ENCODE measurements at places on chromosomes 11 and 22.

DNA sequence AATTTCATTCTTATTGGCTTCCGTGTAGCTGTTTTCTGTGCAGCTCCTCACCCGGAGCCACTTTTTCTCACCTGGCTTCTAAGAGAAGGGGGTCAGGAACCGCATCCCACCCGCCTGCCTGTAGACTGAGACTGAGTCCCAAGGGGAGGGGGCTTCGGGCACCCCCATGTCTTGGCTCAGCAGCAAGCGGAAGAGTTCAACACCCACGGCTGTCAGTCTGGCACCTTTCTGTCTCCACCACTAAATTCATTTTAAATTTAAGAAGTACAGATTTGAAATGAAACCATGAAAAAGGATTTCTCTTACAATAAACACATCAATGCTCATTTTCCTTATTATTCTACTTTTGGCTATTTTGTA, 66.7 kb downstream of the EFCAB6 start:
- DNase-seq, result no peak

GRCh38 chr11:67355023-67355793, 1.9 kb upstream of the POLD4 start:
- DNase-seq, result no peak

GRCh38 chr11:1009991-1010390, 26.5 kb downstream of the MUC6 start:
- DNase-seq, result no peak

- no peak for DNase-seq
Observed at GRCh38 chr11:75509020-75509720, 16.6 kb downstream of the GDPD5 start.

- DNase-seq, result no peak
Observed at GRCh38 chr11:110991661-110992355, 253.7 kb upstream of the POU2AF2 start.

DNA sequence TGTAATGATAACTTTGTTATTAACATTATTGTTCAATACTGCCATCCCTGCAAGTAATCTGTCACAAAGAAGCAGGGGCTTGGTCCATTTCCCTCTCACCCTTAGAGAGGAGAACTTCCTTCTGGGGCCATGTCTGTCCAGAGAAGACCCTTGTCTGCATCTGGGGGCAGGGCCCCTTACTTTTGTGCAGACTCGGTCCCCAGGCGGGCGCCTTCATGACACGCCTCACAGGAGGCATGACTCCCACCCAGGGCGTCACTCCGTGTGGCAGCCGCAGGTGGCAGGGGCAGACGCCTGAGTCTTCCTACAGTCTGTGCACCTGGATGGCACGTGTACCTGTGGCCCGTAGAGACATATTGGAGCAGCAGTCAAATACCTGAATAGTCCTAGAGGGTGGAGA, 21.8 kb upstream of the B3GAT1 start:
- no peak for DNase-seq

DNA sequence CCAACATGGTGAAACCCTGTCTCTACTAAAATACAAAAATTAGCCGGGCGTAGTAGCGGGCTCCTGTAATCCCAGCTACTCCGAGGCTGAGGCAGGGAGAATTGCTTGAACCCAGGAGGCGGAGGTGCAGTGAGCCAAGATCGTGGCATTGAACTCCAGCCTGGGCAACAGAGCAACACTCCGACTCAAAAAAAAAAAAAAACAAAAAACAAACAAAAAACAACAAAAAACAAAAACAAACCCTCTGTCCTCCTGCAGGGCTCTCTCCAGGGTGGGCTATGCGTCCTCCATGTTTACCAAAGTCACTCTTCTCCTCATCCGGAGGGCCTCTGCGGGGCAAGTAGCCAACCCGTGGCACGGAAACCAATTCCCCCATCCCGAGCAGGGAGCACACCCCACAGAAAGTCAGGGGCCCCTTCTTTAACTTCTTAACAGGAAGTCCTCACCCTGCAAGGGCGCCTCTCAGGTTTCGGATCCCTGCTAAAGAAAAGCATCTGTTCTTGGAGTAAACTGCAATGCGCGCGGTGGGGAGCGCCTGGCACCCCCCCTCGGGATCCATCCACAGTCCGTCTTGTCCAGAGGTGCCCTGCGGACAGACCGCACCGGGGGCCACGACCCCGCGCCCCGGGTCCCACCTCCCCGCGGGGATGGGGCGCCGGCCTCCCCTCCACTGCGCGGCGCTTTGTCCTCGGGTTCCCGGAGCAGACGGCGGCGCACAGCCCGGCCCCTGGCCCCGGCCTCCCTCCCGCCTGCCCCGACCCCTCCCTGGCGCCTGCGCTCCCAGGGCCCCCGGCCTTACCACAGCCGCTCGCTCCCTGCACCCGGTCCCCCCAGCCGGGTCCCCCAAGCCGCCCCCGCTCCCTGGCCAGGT, 712 bp downstream of the CERK start:
- DNase-seq, result no peak

GRCh38 chr22:41535244-41535643, 9.0 kb downstream of the POLR3H start:
- DNase-seq, result no peak

GRCh38 chr11:111598559-111598958, 3.7 kb upstream of the SIK2 start:
- DNase-seq, result no peak

DNA sequence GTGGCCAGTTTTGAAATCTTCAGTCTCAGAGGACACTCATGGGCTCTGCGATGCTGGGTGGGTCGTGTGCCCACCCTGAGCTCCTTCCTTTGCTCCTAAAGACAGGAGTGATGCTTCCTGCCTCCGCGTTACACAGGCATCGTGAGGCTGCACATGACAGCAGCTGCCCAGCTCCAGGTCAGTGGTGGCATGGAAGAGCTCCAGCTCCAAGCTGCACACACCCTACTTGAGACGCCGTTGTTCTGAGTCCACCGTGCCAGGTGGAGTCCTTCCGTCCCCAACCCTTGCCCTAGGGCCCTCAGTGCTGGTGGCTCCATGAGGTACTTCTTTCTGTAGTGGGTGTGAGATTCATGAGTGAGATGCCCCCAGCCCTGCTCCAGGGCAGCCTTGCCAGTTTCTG, 794.1 kb downstream of the BRD1 start:
- DNase-seq, result no peak

DNA sequence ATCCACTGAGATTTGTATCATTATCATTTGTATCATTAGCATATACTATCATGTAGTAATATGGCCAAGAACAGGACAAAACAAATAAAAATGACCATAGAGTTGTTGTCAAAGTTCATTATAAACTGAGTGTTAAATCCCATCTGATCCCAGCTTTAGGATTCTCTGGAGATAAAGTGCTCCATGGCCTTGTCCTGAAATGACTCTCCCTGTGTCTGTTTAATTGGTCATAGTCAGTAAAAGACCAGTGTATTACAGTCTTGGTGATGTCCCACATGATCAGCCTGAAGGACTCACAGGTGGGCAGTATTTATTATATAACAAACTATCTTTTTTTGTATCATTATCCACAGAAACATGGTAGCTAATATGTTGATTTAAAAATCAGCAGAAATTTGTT, 361.6 kb downstream of the TMEM135 start:
- no peak for DNase-seq

- peak; percentile 28 for DNase-seq
Observed at GRCh38 chr11:91248199-91248807, 976.3 kb upstream of the FAT3 start.

DNA sequence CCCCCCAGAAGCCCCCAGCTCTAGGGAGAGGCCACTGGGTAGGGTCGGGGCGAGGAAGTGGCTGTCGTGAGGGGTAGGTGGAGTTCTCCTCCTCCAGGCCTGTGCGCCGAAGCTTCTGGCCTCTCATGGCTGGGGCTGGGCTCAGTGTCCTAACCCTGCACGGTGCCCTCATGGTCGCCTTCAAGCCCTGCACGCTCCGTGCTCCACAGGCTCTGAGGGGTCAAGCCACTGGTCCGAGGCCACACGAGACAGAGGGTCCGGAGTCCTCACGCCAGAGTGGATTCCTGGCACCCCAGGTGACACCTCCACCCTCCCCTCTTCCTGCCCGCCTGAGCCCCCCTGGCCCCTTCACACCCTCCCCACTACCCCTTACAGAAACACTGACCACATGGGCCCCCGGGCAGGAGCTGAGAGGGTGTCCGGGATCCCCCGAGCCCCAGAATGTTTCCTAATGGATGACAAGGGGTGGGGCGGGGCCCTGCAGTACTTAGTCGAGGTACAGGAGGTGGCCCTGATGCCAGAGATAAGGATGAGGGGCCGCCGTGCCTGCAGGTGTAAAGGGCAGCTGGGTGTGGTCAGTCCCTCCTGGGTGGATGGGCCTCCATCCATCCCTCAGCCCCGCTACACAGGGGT, 997 bp upstream of the CDHR5 start:
- DNase-seq, result no peak

DNA sequence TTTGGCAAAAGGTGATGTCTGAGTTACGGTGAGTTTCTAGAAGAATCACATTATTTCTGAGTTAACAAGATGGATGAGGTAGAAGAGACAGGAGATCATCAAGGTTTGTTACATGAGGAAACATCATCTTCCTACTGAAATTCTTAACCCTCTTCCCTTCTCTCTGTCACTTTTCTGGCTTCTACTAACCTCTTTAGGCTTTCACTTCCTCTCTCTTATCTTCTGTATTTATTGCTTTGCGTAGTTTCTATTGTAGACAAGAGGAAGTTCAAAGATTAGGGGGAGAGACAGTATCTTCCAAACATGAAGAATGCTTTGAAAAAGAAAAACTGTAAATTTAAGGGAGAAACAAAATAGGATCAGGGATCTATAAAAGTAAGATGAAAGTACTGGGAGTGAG, 75.4 kb downstream of the TRPC6 start:
- no peak for DNase-seq

DNA sequence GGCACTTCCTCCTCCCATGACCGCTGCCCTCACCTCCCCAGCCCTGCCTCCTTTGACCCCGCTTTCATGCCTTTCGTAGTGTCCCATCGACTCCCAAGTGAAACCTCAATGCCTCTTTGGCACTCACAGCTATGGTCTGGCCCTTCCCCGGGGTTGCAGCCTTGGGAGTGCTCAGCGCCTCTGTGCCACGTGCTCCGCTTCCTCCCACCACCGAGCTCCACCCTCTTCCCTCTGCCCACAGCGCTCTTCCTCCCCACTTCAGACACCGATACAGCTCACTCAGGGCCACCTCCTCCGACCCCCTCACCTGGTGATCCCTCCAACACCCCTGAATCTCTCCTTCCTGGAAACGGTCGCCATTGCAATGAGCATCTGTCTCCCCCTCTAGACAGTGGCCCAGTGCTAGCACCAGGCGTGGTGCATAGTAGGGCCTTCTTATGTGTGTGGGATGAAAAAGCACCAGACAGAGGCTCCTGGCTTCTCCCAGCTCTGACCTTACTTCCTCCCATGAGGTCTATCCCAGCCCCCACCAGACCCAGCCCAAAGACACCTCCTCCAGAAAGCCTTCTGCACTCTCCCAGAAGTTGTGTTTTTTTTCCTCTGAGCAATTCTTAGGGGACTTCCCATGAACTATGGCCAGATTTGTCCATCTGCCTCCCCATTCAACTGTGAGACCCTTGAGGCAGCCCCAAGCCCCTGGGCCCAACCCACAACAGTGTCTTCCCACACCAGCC, 16.4 kb upstream of the SCGB1A1 start:
- no peak for DNase-seq

DNA sequence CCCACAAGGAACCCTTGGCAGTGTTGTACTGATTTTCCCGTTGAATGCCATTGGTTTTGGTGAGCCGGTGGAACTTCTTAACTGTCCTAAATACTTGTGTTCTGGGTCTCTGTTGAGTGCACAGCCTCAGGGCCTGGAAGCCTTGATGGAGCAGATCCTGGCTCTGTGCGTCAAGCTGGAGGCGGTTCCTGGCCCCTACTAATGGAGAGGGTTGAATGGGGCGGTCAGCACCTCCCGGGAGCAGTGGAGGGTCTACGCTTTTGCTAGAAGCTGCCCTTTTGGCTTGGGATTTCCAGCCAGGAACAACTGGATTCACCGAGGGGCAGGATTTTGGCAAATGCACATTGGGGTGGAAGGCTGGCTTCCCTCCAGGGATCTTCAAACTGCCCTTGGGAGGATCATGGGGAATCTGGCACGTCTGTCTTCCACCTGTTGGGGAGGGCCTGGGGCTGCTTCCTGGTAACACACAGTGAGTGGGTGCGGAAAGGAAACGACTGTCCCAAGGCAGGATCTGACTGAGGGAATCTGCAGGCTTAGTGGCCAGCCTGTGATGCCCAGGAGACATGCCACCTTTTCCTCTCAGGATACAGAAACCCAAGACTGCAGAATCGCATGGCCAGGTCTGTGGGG, 6.9 kb upstream of the OSBPL5 start:
- DNase-seq, result no peak

DNA sequence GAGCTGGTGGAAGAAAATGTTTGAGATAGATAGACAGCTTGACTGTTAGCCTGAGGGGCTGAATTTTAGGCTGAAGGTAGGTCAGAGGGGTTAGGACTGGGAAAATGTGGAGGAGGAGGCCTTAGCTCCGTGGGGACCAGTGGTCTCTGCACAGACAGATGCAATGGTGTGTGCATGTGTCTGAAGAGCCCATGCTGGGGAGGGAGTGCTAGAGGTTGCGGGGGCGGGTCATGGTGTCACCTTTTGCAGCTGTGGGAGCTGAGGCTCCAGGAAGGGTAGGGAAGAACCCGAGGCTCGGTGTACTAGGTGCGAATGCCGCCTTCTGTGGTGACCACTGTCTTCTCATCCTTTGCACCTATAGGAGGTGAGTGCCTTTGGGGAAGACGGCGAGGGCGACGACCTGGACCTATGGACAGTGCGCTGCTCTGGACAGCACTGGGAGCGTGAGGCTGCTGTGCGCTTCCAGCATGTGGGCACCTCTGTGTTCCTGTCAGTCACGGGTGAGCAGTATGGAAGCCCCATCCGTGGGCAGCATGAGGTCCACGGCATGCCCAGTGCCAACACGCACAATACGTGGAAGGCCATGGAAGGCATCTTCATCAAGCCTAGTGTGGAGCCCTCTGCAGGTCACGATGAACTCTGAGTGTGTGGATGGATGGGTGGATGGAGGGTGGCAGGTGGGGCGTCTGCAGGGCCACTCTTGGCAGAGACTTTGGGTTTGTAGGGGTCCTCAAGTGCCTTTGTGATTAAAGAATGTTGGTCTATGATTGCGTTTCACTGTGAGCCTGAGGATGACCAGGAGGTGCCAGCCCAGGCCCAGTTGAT, 1.6 kb downstream of the SDF2L1 start:
- DNase-seq, result no peak

DNA sequence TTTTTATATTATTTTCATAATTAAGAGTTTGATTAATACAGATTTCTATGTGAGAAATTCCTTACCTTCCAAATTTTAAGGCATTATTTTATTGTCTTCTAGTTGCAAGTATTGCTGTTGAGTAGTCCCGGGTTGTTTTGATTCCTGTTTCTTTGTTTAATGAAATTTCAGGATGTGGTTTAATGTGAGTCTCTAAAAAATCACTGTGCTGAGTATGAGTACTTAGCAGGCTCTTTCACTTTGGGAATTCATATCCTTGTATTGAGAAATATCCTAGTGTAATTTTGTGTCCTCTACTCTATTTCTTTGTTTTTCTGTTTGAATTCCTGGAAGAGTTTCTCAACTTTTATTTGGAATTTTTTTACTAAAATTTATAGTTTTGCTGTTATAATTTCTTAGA, 113.2 kb downstream of the TMEM135 start:
- no peak for DNase-seq

DNA sequence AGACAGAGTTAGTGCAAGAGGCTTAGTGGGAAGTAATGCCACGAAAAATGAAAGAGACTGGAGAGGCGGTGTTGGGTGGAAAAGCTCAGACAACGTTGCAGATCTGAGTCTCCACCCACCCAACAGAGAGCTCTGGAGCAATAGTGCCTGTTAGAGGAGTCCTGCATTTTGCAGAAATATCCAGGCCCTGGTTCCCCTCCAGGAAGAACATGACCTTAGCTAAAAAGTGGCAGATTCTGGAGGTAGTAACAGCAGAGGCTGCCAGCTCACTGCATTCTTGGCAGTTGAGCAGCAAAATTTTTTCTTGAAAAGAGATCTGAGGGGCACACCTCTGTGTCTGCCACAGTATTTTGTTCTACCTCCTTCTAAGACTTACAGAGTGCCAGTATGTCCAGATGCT, 27.7 kb upstream of the BIRC3 start:
- no peak for DNase-seq

All from amniotic stem cell (primary cell).